ENCODE measurements at places on chromosomes 6 and 20. TPM values are rescaled to one million over a fixed set of nuclear protein-coding genes. Genes with fewer than 3 reads are reported as not detected.

GRCh38 chr20:11234181-11234580 lies 560.4 kb upstream of the JAG1 start:
- H3K27me3 ChIP-seq: no peaks in the 10 kb centered on the region
- H3K4me1 ChIP-seq: peaks cover 8% of the 10 kb centered on the region
- H3K36me3 ChIP-seq: no peaks in the 10 kb centered on the region
- no peak overlapping the region for H3K4me3 ChIP-seq
- no peak for DNase-seq
- H3K27ac ChIP-seq: no peak overlapping the region

- H3K4me3 ChIP-seq: no peak overlapping the region
- no peaks in the 10 kb centered on the region for H3K27me3 ChIP-seq
- DNase-seq: no peak
- no peak overlapping the region for H3K27ac ChIP-seq
- peaks cover 8% of the 10 kb centered on the region for H3K4me1 ChIP-seq
Observed at GRCh38 chr6:138963531-138963930, 24.5 kb downstream of the REPS1 start.

DNA sequence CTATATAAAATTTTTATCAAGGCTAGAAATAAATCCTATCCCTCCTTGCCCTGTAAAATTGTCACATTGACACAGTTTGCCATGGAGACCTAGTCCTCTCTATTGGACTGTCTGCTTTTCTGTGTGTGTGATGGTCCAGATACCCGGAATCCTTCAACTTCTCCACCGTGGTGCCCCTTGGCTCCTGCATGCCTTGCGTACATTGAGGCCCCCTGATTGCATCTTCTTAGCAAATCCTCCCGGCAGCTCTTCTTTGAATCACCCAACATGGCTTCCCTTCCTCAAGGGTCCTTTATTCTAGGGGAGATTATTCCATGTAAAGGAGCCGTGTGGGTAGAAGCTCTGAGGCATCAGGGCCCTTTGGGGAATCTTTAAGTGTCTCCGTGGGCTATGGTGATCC lies 219.5 kb downstream of the CDC5L start:
- no peak for DNase-seq
- no peak overlapping the region for H3K4me3 ChIP-seq
- H3K36me3 ChIP-seq: no peaks in the 10 kb centered on the region
- no peaks in the 10 kb centered on the region for H3K4me1 ChIP-seq
- H3K27me3 ChIP-seq: no peaks in the 10 kb centered on the region

GRCh38 chr20:18635380-18635779 lies 47.5 kb downstream of the DTD1 start:
- no peak overlapping the region for H3K4me3 ChIP-seq
- H3K36me3 ChIP-seq: peaks cover 5% of the 10 kb centered on the region
- no peak for DNase-seq
- H3K27ac ChIP-seq: no peak overlapping the region
- H3K27me3 ChIP-seq: no peaks in the 10 kb centered on the region

- H3K27me3 ChIP-seq: no peaks in the 10 kb centered on the region
- H3K4me1 ChIP-seq: peaks cover 5% of the 10 kb centered on the region
- H3K36me3 ChIP-seq: no peaks in the 10 kb centered on the region
- H3K4me3 ChIP-seq: no peak overlapping the region
- H3K27ac ChIP-seq: no peak overlapping the region
- no peak for DNase-seq
Observed at GRCh38 chr6:163950159-163950558, 535.6 kb downstream of the QKI start.

GRCh38 chr6:13854716-13855250 lies 40.4 kb upstream of the MCUR1 start:
- no peak overlapping the region for H3K4me3 ChIP-seq
- no peak for DNase-seq
- peaks cover 2% of the 10 kb centered on the region for H3K27me3 ChIP-seq
- H3K36me3 ChIP-seq: no peaks in the 10 kb centered on the region
- no peak overlapping the region for H3K27ac ChIP-seq

RPL7L1 gene
- 41.7 TPM for total RNA-seq

DNA sequence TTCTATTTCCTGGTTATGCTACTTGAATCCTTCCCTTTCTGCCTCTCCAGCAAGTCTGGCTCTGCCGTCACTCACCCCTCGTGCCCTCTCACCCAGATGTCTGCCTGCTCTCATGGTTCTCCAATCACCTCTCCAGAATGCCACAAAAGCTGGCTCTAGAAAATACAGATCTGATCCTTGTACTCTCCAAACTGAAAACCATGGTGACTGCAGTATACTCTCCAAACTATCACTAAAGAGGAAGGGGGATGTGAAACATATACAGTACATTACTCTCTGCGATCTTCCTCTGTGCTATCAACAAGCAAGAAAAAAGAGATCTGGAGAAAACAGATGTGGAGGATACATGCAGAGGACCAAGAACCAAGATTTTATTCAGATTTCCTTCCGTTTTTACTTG lies 91.1 kb downstream of the ATXN1 start:
- H3K27me3 ChIP-seq: no peaks in the 10 kb centered on the region
- H3K4me3 ChIP-seq: no peak overlapping the region
- H3K27ac ChIP-seq: no peak overlapping the region
- peaks cover 20% of the 10 kb centered on the region for H3K4me1 ChIP-seq
- no peaks in the 10 kb centered on the region for H3K36me3 ChIP-seq
- peak; percentile 56 for DNase-seq

DNA sequence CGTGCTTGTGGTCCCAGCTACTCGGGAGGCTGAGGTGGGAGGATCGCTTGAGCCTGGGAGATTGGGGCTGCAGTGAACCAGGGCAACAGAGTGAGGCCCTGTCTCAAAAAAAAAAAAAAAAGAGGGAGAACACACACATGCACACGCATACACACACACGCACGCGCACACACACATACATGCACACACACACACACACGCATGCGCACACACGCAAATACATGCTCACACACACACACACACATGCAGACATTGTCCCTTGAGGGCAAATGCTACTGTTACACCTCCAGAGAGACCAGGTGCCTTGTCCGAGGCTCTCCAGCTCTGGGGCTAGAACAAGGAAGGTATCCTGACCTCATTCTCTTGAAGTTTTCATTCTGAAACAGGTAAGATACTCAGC lies 64.5 kb downstream of the RAB44 start:
- no peak for DNase-seq
- no peaks in the 10 kb centered on the region for H3K36me3 ChIP-seq
- H3K27ac ChIP-seq: no peak overlapping the region
- no peaks in the 10 kb centered on the region for H3K27me3 ChIP-seq
- H3K4me1 ChIP-seq: peaks cover 11% of the 10 kb centered on the region

DNA sequence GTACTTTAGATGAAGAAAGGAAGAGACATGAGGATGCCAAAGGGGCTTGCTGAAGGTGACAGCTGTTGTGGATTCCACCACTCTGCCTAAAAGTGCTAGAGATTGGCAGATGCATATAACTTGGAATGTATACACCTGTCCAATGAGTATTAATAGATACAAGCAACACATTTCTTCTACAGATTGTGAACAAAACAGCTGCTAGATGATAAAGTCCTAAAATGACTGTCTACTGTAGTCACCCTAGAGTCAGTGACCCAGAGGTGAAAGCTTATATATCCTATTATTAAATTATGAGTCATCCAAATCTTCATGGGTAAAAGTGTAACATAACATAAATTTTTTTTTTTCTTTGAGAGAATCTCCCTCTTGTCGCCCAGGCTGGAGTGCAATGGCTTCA lies 5.2 kb downstream of the RNF217 start:
- DNase-seq: no peak
- H3K4me3 ChIP-seq: no peak overlapping the region
- no peaks in the 10 kb centered on the region for H3K27me3 ChIP-seq
- peaks cover 13% of the 10 kb centered on the region for H3K4me1 ChIP-seq

C20orf144 gene
- not detected for total RNA-seq

- H3K27ac ChIP-seq: no peak overlapping the region
- no peak overlapping the region for H3K4me3 ChIP-seq
- no peaks in the 10 kb centered on the region for H3K4me1 ChIP-seq
- DNase-seq: no peak
Observed at GRCh38 chr6:71733970-71734899, 152.1 kb upstream of the RIMS1 start.

RAD21L1 gene
- total RNA-seq: not detected

DNA sequence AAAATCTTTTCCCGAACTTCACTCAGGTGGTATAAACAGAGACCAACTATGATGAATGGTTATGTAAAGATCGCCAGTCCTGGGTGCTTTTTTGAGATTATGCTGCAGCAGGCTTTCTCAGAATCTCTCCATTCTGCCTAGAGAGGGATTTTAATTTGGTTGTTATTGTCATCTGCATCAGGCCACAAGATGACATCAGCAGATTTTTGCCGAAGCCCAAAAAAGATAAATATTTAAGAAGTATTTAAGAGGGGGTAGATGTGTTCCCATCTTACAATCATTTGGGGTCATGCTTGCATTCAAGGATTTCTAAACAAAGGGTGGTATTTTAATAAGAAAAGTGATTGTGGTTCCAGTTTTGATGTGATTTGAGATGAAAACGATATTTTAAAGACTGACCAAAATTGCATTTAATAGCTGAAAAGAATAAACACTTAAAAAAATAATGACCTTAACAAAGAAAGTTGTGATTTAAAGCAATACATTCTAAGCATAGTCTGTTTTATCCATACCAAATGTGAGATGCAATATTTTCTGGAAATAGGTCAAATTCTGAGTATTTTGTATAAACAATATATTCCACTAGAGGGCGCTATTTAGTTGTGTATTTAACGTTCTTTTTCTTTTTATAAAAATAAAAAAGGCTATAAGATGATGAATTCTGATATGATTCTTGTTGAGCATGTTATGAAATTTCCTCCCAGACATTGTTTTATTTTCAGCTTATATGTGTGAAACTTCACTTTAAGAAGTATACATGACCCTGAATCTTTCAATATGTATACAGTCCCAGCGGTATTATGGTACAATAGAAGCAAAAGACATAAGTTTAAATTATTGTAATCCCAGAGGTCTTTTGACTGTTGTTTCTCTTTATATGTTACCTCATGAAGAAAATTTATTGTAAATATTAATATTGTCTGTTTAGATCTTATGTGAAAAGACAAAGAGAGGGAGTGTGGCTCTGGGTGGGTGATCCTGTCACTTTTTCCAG lies 51.0 kb upstream of the ZFP64 start:
- no peaks in the 10 kb centered on the region for H3K4me1 ChIP-seq
- no peak overlapping the region for H3K4me3 ChIP-seq
- no peak overlapping the region for H3K27ac ChIP-seq
- no peaks in the 10 kb centered on the region for H3K27me3 ChIP-seq
- H3K36me3 ChIP-seq: no peaks in the 10 kb centered on the region
- DNase-seq: no peak

DNA sequence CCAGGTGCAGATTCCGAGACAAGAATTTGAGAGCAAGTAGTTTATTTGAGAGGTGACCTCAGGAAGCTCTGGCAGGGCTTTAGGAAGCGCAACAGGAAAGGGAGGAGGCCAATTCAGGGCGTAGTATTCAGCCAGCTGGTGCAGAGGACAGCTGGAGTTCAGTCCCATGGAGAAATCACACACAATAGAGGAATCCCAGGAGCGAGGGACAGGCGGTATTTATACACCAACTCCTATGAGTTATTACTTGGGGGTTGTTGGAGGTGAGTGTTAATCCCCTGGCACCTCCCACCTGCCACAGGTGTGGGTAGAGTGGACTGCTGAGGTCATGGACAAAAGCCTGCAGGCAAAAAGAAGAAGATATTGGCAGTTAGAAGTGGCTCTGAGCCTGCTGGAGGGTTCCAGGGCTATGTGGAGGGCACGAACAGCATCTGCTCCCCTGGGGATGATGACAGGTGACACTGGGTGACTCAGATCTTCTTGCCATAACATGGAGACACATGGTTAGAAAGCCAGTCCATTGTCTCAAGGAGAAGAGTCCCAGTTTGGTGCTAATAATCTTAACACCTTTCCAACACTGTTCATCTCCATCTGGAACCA lies 13.9 kb upstream of the SULF2 start:
- H3K4me1 ChIP-seq: peaks cover 7% of the 10 kb centered on the region
- no peak overlapping the region for H3K27ac ChIP-seq
- DNase-seq: peak; percentile 42
- H3K27me3 ChIP-seq: no peaks in the 10 kb centered on the region
- no peaks in the 10 kb centered on the region for H3K36me3 ChIP-seq
- no peak overlapping the region for H3K4me3 ChIP-seq

DNA sequence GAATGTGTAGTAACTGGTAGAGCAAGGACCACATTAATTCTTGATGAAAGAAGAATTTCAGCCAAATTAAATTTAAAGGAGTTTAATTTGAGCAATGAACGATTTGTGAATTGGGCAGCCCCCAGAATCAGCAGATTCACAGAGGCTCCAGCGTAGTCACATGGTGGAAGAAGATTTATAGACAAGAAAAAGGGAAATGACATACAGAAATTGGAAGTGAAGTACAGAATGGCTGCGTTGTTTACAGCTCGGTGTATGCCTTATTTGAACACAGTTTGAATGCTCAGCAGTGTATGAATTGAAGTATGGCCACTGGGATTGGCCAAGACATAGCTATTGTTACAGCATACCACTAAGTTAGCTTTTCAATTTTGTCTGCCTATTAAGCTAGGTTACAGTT lies 173.6 kb upstream of the ARG1 start:
- H3K36me3 ChIP-seq: no peaks in the 10 kb centered on the region
- no peak overlapping the region for H3K4me3 ChIP-seq
- no peaks in the 10 kb centered on the region for H3K4me1 ChIP-seq
- no peak overlapping the region for H3K27ac ChIP-seq
- no peak for DNase-seq

DNA sequence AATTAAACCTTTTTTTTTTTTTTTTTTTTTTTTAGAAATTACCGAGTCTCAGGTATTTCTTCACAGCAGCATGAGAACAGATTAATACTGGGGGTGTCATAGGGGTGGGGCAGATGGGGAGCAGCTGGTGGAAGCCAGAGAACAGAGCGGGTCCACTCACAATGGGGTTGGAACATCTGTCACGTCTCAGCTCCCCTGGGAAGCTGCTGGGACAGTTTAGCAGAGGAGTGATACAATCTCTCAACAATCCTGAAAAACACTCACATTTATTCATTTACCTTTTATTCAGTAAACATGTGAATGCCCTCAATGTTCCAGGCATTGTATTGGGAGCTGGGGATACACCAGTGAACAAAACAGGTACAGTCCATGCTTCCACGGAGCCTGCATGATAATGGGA lies 162.2 kb downstream of the SMOC2 start:
- H3K27ac ChIP-seq: no peak overlapping the region
- no peaks in the 10 kb centered on the region for H3K4me1 ChIP-seq
- H3K27me3 ChIP-seq: no peaks in the 10 kb centered on the region
- H3K36me3 ChIP-seq: no peaks in the 10 kb centered on the region

Data from heart left ventricle (tissue), 16 donors.